ENCODE measurements at places on chromosomes 3 and 15. TPM values are rescaled to one million over a fixed set of nuclear protein-coding genes. Genes with fewer than 3 reads are reported as not detected.

The EPHB3 gene
- total RNA-seq: not detected

The XCR1 gene
- total RNA-seq: 0.05 TPM

The DUOXA2 gene
- total RNA-seq: not detected

The MCF2L2 gene
- 3.9 TPM for total RNA-seq

The NT5DC2 gene
- total RNA-seq: 49.5 TPM

The PPP1R14D gene
- total RNA-seq: not detected

The GOLGA8T gene
- total RNA-seq: 0.19 TPM

The SYNPR gene
- not detected for total RNA-seq

The P2RY1 gene
- 0.17 TPM for total RNA-seq

The TTLL13 gene
- total RNA-seq: 0.73 TPM

The SPESP1 gene
- 1.5 TPM for total RNA-seq

The GABRA5 gene
- not detected for total RNA-seq

The ZCWPW2 gene
- 0.39 TPM for total RNA-seq

The LTF gene
- total RNA-seq: not detected

The FANCD2OS gene
- total RNA-seq: not detected

The NR1I2 gene
- 0.39 TPM for total RNA-seq

The ALCAM gene
- 20.6 TPM for total RNA-seq

The NCK1 gene
- 32.3 TPM for total RNA-seq

The SI gene
- not detected for total RNA-seq

The GABRR3 gene
- not detected for total RNA-seq
